Stimulated activated naive B cell treated with anti-CD40 and anti-IgM and Interleukin-4, amounts not matched to agents 10 μg/mL and 1 μg/mL and 100 μg/mL, for 72 hours (primary cell): ENCODE measurements at places on chromosomes 4 and X.

DNA sequence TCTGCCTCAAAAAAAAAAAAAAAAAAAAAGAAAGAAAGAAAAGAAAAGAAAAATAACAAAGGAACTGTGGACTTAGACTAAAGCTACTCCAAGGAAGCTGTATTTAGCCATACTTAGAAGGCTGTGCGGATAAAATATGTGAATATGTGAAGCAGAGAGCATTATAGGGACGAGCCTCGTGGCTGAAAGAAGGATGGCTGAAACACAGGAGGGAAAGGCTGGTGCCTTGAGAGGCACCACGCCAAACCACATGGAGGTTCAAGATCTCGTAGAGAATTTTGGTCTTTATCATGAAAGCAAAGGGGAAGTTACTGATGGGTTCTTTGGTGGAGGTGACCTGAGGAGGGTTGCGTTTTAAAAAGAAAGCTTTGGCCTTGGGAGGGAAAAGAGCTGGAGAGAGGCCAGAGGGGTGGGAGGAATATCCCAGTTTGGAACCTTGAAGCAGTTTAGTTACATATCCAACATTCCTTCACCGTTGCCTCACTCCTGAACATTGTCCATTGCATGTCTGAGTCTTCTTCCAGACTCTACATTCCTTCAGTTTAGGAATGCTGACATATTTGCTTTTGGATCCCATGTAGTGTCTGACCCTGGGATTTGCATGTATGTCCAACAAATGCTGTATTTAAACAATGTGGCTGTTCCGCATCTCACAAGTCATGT, 82.5 kb downstream of the CPE start:
- DNase-seq = no peak

DNA sequence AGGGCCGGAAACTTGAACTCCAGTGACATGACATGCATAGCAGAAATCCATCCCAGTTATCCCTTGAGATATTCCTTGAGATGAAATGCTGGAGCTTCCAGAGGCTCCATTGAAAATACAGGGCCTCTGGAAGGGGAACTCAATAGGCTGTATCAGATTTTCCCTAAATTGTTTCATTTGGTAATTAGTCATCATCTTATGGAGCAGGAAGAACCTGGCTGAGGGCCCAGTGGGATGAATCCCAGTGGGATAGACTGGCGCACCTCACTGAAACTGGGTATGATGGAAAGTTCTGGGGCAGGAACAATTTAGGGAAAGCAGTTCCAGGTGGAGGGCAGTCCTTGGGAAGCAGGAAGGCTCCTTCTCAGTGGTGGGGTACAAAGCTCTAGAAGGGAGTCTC, 307.8 kb upstream of the DIPK2B start:
- no peak for DNase-seq

- no peak for DNase-seq
Observed at GRCh38 chr4:13537832-13538177, 6.5 kb downstream of the NKX3-2 start.

- no peak for DNase-seq
Observed at GRCh38 chrX:44871931-44872820, 812 bp upstream of the KDM6A start.

- DNase-seq = no peak
Observed at GRCh38 chr4:96097040-96097607, 257.2 kb downstream of the PDHA2 start.

DNA sequence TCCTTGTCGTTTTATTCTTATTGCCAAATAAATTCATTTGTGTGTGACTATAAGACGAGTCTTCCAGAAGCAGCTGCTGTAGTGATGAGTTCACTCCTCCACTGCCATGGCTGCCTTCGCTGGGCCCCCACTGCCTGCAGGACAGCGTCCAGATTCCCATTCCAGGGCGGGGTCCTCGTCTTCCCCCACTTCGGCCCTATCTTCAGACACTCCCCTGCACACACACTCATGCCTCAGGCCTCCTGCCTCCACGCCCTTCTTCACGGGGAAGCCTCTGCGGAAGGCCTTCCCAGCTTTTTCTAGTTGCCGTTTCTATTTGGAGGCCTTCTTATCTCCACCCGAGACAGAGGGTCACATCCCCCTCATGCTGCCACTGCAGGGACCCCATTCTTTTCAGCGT, 80.4 kb downstream of the SHROOM2 start:
- no peak for DNase-seq

DNA sequence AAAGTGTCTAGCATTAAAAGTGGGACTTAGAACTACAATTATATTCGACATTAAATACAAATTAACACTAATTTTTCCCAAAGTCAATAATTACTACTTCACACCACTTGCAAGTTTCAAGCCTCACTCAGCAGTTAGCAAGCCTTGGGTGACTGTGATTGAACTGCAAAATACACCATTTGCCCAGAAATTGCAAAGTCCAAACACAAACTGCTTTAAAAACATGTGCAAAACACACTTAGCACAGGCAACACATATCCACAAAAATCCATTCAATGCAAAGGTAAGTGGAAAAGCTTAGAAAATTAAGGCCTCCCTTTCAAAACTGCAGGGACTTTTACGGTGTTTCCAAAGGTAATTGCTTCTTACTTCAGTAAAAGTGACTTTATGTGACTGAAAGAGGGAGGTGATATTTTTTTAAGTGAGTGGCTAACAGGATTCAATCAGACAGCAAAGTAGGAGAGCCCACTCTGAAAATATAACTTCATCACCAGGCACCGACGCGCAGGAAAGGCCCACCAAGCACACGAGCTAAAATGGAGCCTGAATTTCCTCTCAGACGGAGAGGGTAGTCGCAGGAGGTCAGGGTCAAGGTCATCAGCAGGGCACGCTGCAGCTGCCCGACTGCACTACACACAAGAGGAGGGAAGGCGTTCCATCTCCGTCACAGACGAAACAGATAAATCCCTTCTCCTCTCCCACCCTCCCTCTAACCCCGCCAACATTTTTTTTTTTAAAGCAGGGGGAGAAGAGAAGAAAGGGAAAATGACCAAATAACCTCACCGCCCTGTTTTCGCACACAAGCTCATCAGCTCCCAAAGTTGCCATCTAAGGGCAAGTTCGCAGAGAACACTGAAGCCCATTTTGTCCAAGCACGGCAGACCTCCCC, 3.1 kb downstream of the ZNF827 start:
- DNase-seq = peak; percentile 1

- DNase-seq = no peak
Observed at GRCh38 chr4:39263895-39264294, 81.6 kb downstream of the WDR19 start.

GRCh38 chr4:108480881-108481280, 139.5 kb upstream of the RPL34 start:
- no peak for DNase-seq

GRCh38 chrX:123854329-123854728, 5.5 kb upstream of the XIAP start:
- DNase-seq = no peak

GRCh38 chr4:159248384-159249178, 145.7 kb downstream of the RAPGEF2 start:
- DNase-seq = no peak

DNA sequence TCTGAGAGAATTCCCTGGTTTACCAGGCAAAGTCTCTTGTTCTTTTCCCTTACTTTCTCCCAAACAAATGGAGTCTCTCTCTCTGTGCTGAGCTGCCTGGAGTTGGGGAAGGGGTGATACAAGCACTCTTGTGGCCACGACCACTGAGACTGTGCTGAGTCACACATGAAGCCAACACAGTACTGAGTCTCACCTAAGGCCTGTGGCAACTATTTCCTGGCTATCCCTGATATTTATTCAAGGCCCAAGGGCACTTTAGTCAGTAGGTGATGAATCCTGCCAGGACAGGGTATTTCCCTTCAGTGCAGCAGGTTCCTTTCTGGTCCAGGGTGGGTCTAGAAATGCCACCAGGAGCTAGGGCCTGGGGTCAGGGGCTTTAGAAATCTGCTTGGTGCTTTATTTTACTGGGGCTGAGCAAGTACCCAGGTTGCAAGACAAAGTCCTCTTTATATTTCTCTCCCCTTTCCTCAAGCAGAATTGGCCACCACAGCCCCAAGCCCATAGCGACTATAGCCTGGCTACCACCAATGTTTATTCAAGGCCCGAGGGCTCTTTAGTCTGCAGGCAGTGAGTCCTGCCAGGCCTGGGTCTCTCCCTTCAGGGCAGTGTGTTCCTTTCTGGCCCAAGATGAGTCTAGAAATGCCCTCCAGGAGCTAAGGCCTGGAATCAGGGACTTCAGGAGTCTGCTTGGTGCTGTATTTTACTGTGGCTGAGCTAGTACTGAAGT, 10.5 kb downstream of the ARL13A start:
- no peak for DNase-seq

- no peak for DNase-seq
Observed at GRCh38 chr4:124210746-124211145, 501.8 kb downstream of the ANKRD50 start.

- no peak for DNase-seq
Observed at GRCh38 chr4:189771696-189772361, 168.8 kb upstream of the FRG1 start.

GRCh38 chr4:183747931-183748670, 89.0 kb downstream of the TRAPPC11 start:
- DNase-seq = no peak

GRCh38 chr4:6473264-6474052, 1.0 kb upstream of the PPP2R2C start:
- no peak for DNase-seq

DNA sequence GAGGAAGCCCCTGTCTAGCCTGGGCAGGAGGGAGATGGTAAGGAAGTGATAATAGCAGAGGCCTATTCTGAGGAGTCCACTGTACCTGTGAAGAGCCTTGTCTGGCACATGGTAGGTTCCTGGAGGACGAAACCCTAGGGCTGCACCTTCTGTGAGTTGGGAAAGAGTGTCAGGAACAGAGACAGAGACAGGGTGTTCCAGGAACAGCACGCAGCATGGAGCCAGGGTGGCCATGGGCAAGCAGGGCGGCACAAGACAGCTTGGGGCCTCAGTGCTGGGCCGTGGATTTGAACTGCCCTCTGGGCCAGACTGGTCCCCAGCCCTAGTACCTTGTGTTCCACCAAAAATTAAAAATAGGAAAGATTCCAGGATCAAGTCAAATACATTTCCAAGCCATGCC, 272.5 kb downstream of the EVC2 start:
- DNase-seq = no peak
